Mesenchymal stem cell (in vitro differentiated cells and primary cell): ENCODE measurements at places on chromosomes 3 and 15.

- H3K4me1 ChIP-seq, result peaks cover 1% of the 10 kb centered on the region
- no peak for DNase-seq
- no peaks in the 10 kb centered on the region for H3K27me3 ChIP-seq
- H3K36me3 ChIP-seq, result no peaks in the 10 kb centered on the region
- H3K4me3 ChIP-seq, result no peak overlapping the region
These were observed 316.9 kb upstream of the ICE2 start for GRCh38 chr15:60795889-60796288.

DNA sequence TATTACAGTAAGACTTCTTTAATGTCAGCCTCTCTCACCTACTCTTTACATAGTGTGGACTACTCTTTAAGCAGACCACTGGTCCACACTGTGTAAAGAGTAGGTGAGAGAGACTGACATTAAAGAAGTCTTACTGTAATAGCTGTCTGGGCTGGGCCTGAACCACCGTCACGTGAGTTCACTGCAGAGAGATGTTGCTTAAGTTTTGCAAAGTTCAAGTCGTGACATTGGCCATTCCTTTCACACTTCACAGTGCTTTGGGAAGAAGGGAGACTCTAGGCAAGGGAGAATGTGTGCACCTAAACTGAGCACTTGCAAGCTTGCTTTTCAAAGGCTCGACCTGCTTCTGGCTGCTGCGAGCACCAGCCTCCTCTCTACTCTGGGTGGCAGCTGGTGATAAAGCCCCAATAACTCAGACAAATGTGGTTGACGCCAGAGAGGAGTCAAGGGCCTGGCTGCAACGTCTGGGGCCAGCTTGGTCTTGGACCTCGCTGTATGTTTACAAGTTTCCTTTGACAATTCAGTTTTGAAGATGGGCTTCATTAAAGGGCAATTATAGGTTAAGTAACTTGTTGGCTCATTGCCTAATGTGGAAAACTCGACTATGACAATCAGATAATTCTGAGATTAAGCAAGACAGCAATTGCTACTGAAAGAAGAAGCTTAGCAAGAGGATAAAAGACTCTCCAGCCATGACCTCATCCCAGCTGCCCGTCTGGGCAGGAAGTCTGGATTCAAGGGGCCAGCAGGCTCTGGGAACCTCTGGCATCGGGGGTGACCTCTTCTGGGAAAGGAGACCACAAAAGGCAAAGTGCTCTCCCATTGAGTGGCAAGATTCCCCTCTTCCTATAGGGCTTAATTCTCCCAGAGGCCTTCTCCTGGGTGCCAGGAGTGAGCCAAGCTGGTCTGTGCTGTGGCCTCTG, 242.1 kb upstream of the TLE3 start:
- no peak overlapping the region for H3K27ac ChIP-seq
- peak; percentile 97 for DNase-seq
- no peaks in the 10 kb centered on the region for H3K36me3 ChIP-seq
- H3K4me1 ChIP-seq, result peaks cover 2% of the 10 kb centered on the region
- no peak overlapping the region for H3K4me3 ChIP-seq

DNA sequence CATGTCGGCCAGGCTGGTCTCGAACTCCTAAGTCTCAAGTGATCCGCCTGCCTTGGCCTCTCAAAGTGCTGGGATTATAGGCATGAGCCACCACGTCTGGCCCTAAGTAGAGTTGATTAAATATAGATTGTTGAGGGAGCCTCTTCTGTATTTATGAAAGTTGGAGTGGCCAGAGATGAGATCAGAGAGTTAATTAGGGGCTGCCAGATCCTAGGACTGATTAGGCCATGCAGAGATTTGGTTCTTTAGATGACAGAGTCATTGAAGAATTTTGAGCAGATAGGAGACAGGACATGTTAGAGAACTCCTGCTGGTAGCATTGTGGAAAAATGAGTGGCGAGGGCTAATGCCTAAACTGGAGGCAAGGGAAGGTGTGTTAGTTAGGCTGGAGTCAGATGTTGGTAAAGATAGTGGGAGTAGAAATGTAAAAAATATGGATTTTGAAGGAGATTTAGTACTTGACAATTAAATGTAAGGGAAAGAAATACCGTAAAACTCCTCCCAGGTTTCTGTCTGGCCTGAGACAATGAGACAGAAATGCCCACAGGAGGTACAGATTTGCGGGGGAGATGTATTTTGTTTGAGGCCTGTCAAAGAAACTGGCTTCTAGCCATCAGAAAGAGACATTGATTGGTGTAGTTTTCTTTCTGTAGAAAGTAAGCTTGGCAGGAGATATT, 23.4 kb downstream of the SACM1L start:
- DNase-seq, result peak; percentile 82
- peaks cover 16% of the 10 kb centered on the region for H3K36me3 ChIP-seq
- H3K27me3 ChIP-seq, result no peaks in the 10 kb centered on the region

DNA sequence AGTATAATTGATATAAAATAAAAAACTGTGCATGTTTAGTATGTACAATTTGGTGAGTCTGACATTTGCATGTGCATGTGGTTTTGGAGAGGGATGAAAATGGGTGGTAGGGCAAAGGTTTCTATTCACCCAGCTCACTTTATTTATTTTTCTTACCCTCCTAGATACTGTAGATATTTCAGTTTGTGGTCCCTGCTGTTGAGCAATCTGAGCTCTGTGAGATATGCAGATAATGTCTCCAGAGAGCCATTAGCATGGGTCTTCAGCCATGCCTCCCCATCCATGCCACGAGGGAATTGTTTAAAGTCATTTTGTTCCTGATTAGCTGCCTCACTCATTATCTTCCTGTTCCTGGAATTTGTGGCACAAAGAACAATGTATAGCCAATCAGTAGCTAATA, 44.4 kb upstream of the B3GALNT1 start:
- H3K4me3 ChIP-seq, result no peak overlapping the region
- DNase-seq, result peak; percentile 72
- H3K27ac ChIP-seq, result no peak overlapping the region
- H3K36me3 ChIP-seq, result no peaks in the 10 kb centered on the region
- H3K4me1 ChIP-seq, result peaks cover 2% of the 10 kb centered on the region

GRCh38 chr3:158794936-158795518, 6.8 kb upstream of the MFSD1 start:
- H3K4me1 ChIP-seq, result no peaks in the 10 kb centered on the region
- H3K4me3 ChIP-seq, result no peak overlapping the region
- no peaks in the 10 kb centered on the region for H3K27me3 ChIP-seq

DNA sequence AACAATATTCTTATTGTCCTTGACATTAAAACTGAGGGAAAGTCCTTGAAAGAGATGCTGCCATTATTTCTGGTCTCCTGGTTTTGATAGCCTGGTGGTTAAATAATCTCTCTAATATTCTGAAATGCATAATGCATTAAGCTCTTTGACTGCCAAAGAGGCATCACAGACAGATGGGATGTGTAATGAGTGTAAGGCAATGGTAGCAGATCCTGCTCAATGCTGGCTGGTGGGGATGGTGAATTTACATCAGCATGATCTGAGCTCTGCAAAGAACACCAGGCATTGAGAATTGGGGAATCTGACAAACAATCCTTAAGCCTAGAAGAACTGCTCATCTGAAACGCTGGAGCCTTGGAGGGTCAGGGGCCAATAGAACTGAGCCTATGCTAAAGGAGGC, 528.6 kb upstream of the LMCD1 start:
- no peak overlapping the region for H3K27ac ChIP-seq
- peaks cover 3% of the 10 kb centered on the region for H3K4me1 ChIP-seq
- no peak for DNase-seq
- H3K4me3 ChIP-seq, result no peak overlapping the region
- no peaks in the 10 kb centered on the region for H3K36me3 ChIP-seq
- H3K27me3 ChIP-seq, result no peaks in the 10 kb centered on the region

DNA sequence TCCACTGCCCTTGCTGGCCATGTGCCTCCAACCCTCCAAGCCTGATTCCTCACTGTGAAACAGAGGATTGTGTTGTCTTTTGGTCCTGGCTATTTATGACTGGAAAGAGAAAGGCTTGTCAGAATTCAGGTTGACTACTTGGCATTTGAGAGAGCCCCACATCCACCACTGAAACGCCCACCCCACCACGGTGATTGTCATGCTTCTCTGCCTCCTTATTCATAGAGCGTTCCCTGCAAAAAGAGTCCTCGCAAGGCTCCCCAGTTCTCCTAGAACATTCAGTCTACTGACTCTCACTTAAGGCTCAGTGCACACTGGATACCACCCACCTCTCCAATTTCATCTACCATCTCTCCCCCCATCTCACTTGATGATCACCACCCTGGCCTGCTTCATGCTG, 162.9 kb upstream of the WNT5A start:
- H3K27ac ChIP-seq, result no peak overlapping the region
- no peak for DNase-seq
- peaks cover 4% of the 10 kb centered on the region for H3K4me1 ChIP-seq
- no peaks in the 10 kb centered on the region for H3K36me3 ChIP-seq

- no peak overlapping the region for H3K27ac ChIP-seq
- no peaks in the 10 kb centered on the region for H3K36me3 ChIP-seq
- DNase-seq, result no peak
- H3K4me3 ChIP-seq, result no peak overlapping the region
- H3K27me3 ChIP-seq, result no peaks in the 10 kb centered on the region
- H3K4me1 ChIP-seq, result no peaks in the 10 kb centered on the region
These were observed 28.5 kb downstream of the PLCL2 start for GRCh38 chr3:16913264-16913580.

DNA sequence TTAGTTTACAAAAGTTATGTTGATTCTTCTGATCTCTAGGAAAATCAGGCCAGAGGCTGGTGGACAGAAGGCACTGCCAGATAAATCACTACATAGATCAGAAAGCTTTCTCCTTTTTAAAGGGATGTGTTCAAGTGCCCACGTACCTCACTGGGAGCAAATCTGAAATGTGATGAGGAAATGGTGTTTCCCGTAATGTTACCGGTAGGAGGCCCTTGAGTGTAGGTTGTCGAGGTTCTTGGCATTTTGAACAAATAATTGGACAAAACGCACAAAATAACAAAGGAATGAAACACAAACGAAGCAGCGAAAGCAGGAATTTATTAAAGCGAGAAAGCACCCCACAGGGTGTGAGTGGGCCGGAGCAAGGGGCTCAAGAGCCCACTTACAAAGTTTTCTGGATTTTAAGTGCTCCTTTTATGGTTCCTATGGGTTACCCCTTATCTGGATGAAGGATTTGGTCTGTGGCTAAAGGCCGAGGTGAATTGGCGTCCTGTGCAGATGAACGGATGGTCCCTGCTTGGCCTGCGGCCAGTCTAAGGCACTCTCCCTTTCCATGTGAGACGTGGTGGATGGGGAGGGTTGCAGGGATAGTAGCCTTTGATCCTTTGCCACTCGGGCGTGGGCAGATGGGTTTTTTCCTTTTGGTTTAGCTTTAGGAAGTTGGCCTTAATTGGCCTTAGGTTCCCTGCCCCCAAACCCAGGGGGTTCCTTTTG, 1.0 kb downstream of the SNX1 start:
- H3K4me1 ChIP-seq, result peaks cover 10% of the 10 kb centered on the region
- peak overlapping the region; percentile 99 for H3K4me3 ChIP-seq
- no peaks in the 10 kb centered on the region for H3K36me3 ChIP-seq
- DNase-seq, result peak; percentile 51
- H3K27me3 ChIP-seq, result no peaks in the 10 kb centered on the region
- H3K27ac ChIP-seq, result peak overlapping the region; percentile 17

GRCh38 chr3:66099541-66100065, 60.9 kb upstream of the MAGI1 start:
- no peak overlapping the region for H3K4me3 ChIP-seq
- H3K4me1 ChIP-seq, result no peaks in the 10 kb centered on the region
- H3K27me3 ChIP-seq, result no peaks in the 10 kb centered on the region
- H3K36me3 ChIP-seq, result no peaks in the 10 kb centered on the region

DNA sequence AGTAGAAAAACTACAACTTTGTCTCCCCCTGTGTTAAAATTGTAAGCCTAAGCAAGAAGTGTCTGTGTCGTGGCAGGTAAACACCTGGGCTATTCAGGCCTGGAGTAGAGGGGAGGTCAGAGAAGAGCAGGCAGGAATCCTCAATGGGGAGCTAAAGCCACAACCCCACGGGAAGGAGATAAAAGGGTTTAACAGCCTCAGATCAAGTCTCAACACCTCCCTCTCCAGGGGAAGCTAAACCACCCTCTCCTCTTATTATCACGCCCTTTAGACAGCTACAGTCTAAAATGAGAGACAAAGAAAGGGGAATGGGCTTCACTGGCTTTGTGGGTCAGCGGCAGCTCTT, 11.6 kb downstream of the ETV5 start:
- H3K36me3 ChIP-seq, result peaks cover 11% of the 10 kb centered on the region
- H3K27me3 ChIP-seq, result no peaks in the 10 kb centered on the region
- peaks cover 19% of the 10 kb centered on the region for H3K4me1 ChIP-seq
- H3K4me3 ChIP-seq, result peak overlapping the region; percentile 73
- H3K27ac ChIP-seq, result peak overlapping the region; percentile 97
- no peak for DNase-seq

- H3K27me3 ChIP-seq, result no peaks in the 10 kb centered on the region
- no peak overlapping the region for H3K4me3 ChIP-seq
- H3K27ac ChIP-seq, result no peak overlapping the region
These were observed 149.9 kb downstream of the LRRK1 start for GRCh38 chr15:101068961-101069653.

- H3K4me1 ChIP-seq, result peaks cover 1% of the 10 kb centered on the region
- H3K27me3 ChIP-seq, result peaks cover 12% of the 10 kb centered on the region
- H3K36me3 ChIP-seq, result no peaks in the 10 kb centered on the region
- no peak overlapping the region for H3K4me3 ChIP-seq
These were observed 22.4 kb downstream of the LYZL4 start for GRCh38 chr3:42387802-42388651.

- peaks cover 2% of the 10 kb centered on the region for H3K4me1 ChIP-seq
- no peak for DNase-seq
- H3K27me3 ChIP-seq, result no peaks in the 10 kb centered on the region
- H3K27ac ChIP-seq, result no peak overlapping the region
- no peak overlapping the region for H3K4me3 ChIP-seq
These were observed 1054.0 kb downstream of the TUSC7 start for GRCh38 chr3:117763561-117763960.

DNA sequence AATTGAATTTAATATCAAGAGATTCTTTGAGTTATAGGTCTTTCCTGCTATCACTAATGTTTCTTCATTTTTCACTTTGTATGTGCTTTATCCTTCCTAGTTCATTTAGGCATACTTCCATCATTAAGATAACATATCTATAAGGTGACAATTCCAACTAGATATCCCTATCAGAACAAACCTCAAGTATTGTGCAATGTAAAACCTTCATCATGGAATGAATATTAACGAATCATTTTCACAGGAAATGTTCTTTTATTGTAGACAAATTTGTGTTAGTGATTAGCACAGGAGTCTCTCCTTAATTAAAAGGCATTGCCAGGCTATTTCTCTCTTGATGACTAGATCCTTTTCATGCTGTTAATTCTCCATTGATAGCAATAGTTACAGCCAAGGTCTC, 236.5 kb upstream of the MME start:
- H3K4me1 ChIP-seq, result no peaks in the 10 kb centered on the region
- no peak for DNase-seq
- no peak overlapping the region for H3K27ac ChIP-seq

DNA sequence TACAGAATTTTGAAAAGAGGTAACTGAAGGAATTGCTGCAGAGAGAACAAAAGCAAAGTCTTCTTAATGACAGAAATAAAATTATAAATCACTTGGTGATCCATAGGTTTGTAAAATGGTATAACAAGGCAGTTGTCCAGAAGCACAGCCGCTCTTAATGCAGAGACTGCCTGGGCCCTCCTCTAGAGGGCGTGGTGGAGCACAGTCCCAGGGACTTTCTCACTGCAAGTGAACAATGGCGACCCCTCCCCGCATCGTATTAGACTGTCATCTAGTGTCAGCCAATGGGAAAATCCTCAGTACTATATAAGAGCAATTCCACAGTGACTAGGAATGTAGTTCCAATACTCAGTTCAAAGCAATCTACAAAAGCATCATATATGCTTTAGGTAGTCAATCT, 26.4 kb upstream of the ZBED2 start:
- no peak overlapping the region for H3K4me3 ChIP-seq
- DNase-seq, result no peak
- peaks cover 6% of the 10 kb centered on the region for H3K4me1 ChIP-seq
- no peaks in the 10 kb centered on the region for H3K36me3 ChIP-seq
